ENCODE measurements at places on chromosomes 6 and 20.

GRCh38 chr6:9933677-9934076, 481.2 kb downstream of the TFAP2A start:
- DNase-seq: no peak

GRCh38 chr6:130975325-130975724, 87.7 kb downstream of the EPB41L2 start:
- no peak for DNase-seq

GRCh38 chr20:12161734-12162133, 244.0 kb downstream of the BTBD3 start:
- DNase-seq: no peak

- DNase-seq: no peak
Measured at GRCh38 chr6:10993896-10994295, 50.2 kb downstream of the ELOVL2 start.

GRCh38 chr6:88704980-88705379, 258.4 kb downstream of the RNGTT start:
- DNase-seq: no peak

DNA sequence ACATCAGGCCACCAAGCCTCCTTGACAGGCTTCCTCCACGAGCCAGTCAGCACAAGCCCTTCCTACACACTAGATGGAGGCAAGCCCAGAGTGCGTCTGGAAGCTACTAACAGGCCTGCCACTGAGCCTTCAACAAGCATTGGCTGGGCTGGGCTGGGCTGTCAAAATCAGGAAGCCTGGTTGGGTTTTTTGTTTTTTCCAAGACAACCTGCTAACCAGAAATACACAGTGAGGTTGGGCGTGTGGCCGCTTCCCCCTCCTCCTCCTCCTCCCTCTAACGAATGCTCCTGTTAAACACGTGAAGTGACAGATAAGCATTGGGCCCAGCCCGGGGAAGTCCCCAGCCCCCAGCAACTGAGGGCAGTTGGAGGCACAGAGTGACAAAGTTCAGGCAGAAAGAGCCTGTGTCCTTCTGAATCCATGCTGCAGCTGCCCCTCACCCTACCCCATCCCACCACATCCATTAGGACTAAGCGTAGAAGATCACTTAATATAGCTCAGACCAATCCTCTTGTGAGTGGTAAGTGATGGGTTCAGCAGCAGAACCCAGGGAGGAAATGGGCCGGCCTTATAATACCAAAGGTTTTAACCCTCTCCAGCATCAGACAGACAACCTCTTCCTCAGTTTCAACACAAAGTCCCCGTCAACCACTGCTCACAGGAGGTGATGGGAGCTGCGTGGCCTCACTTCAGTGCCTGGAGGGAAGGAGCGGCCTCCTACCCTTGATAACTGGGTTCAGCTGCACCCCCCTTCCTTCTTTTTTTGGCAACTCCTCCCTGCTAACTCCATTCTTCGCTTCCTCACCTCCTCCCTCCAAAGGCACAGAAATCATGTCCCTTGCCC, 1.1 kb downstream of the NFATC2 start:
- DNase-seq: peak; percentile 11

DNA sequence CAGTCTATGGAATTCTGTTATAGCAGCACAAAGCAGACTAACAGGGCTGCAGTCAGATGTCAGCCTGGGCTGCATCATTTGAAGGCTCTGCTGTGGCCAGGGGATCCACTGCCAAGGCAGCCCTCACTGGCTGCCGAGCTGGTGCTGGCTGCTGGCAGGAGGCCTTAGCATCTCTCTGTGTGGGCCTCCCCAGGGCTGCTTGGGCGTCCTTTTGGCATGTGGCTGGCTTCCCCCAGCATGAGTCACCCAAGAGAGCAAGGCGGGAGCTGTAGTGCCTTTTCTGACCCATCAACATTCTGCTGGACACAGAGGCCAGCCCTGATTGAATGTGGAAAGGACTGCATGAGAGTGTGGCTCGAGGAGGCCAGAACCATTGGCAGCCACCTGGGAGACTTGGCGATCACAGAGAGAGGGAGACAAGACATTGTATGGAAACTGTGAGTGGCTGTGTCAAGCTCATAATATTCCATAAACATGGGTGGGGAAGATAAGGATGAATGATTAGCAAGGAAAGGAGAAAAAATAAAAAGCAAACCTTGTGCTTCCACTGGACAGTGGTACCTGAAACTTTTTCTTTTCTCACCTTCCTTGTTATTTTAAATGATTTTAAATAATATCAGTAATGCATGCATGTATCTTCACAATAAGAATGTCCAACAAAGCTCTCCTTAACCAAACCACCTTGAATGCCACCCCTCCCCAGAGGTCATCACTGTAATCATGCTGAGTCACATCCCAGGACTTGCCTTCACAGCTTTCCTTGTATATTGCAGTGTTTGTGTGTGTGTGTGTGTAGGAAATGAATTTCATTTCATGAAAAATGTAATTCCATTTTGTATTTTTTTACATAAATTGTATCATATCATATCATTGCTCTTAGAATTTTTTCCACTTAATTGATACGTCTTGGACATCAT, 55.0 kb upstream of the VSX1 start:
- no peak for DNase-seq

GRCh38 chr20:62911701-62912280, 14.5 kb downstream of the DIDO1 start:
- no peak for DNase-seq

DNA sequence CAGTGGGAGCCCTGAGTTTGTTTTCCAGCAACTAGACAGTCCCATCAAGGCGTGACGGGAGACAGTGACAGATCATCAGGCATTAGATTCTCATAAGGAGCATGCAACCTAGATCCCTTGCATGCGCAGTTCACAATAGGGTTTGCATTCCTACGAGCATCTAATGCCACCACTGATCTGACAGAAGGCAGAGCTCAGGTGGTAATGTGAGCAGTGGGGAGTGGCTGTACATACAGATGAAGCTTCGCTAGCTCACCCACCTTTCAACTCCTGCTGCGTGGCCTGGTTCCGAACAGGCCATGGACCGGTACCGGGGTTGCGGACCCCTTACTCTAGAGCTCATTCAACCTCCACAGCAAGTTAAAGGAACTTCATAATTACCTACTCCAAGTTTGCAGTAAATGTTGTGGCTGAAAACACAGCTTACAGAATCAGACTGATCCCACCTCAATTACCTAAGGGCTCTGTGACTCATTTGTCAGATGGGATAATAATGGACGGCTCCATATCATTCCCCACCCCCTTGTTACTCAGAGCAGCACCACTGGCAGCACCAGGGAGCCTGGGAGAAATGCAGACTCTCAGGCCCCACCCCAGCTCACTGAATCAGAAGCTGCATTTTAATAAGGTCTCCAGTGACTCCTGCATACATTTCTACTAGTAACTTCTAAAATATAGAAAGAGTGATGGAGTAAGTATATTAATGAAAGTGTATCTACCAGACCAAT, 15.7 kb downstream of the PXMP4 start:
- no peak for DNase-seq

DNA sequence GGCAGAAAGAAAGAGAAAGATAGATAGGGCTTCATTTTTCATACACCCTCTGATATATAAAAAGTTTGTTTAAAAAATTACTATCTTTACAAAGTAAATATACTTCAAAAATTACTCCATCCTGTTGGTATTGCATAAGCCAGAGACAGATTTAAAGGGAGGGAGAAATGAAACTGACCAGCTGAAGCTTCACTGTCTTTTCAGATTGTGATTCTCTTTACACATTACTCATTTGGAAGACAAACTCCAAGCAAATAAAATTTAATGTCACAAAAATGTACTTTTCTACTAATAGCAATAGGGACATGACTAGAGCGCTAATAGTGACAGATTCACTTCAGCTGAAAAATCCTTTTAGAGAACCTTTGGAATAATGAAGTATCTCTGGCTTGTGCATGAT, 38.6 kb upstream of the MARCKS start:
- DNase-seq: no peak

- DNase-seq: no peak
Measured at GRCh38 chr6:44627091-44627882, 239.8 kb downstream of the CDC5L start.

DNA sequence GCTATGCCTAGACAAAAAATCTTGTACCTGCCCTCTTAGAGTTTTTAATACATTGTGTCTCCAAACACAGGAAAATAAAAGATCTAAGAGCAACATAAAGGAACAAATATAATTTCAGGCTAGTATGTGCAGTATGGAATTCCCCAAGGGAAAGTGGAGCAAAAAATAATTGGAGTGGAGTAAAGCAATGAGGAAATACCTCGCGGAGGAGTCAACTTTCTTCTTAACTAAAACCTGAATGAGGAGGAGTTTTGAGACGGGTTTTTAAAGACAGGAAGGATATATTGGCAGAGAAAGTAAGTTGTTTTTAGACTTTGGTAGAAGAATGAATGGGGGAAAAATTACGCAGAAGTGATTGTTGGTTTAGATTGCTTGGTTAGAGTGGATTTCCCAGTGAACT, 14.0 kb downstream of the HIVEP1 start:
- DNase-seq: no peak

GRCh38 chr6:2865694-2866151, 24.1 kb upstream of the SERPINB1 start:
- no peak for DNase-seq

DNA sequence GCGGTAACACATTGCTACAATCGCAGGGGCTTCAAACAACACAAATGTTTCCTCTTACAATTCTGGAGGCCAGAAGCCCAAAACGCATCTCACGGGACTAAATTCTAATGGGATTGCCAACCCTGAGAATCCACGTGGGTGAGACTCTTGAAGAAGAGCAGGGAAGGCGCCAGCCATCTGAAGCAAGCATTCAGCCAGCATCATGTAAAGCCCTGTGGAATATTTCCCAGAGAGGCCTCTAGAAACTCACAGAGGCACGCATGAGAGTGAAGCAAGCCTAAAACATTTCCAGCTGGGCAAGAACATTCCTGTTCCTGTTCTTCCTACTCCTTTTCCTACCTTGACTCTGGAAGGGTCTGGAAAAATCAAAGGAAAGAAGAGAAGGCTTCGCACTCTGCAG, 19.6 kb upstream of the FNDC1 start:
- no peak for DNase-seq
